ENCODE measurements at places on chromosomes 3 and 15.

GRCh38 chr3:34207806-34208205 is 409.4 kb downstream of the PDCD6IP start:
- DNase-seq = no peak

DNA sequence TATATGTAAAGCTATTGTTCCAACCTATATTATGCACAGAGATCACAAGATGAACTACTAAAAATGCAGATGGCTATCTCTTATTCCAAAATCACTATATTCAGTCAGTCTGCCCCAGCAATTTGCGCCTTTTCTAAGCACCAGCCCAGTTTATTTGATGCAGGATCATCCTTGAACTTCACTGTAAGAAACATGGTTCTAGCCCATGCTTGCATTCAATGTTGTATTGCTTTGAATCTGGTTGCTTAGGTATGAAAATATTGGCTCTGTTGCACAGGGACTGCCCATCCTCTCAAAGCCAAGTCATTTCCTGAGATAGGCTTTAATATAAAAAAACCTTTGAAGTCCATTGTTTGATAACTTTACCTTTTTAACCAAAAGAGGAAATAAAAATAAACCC is 170.5 kb upstream of the LRIG1 start:
- DNase-seq = no peak

GRCh38 chr3:188976407-188976806 is 195.4 kb upstream of the TPRG1 start:
- no peak for DNase-seq

DNA sequence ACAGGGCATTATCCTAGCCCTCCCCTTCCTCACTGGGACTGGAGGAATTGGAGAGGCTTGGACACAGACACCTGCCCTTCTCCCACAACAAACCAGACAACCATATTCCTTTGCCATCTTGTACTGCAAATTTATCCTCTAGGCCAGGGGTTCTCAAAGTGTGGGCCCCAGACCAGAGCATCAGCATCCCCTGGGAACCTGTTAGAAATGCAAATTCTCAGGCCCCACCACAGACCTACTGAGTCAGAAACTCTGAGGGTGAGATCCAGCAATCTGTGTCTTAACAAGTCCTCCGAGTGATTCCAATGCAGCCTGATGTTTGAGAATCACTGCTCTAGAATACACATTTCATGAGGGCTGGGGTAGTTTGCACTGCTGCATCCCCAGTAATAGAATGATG is 115.4 kb downstream of the OXNAD1 start:
- no peak for DNase-seq

DNA sequence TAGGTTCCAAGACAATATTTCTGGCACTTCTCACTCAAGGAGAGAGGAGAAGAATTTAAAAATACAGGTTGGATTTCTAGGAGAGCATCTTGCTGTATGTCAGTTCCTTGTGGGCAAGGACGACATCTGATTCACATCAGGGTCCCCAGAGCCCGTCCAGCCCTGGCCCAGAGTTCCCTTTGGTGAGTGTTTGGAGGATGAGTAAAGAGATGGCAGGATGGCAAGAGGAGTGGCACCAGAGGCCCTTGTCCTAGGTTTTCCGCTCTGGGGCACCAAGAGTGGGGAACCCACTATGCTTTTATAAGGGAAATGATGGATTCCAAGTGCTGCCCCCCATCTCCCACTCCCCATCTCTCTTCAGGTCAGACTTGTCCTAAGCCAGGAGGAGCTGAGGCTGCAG is 181.8 kb downstream of the TBC1D2B start:
- no peak for DNase-seq

GRCh38 chr15:94703596-94703995 is 472.2 kb downstream of the MCTP2 start:
- DNase-seq = no peak

DNA sequence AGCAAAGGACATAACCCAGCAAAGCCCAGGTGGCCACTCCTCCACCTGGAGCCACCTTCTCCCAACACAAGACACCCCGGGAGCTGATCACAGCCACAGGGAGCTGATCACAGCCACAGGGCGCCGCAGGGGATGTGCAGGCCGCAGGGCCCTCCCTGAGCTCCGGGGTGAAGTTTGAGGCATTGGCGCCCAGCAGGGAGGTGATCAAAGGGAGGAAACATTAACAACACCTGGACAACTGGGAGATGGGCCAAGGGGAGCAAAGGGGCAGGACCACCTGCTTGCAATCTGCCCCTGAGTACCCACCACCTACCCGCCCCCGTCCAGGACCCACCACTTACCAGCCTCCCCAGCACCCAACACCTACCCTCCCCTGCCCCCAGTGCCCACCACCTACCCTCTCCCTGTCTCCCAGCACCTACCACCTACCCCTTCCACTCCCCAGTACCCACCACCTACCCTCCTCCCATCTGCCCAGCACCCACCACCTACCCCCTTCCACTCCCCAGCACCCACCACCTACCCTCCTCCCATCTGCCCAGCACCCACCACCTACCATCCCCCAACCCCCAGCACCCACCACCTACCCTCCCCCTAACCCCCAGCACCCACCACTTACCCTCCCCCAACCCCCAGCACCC is 2.4 kb downstream of the UROC1 start:
- DNase-seq = no peak

GRCh38 chr15:71893691-71894090 is 83.3 kb downstream of the NR2E3 start:
- no peak for DNase-seq

DNA sequence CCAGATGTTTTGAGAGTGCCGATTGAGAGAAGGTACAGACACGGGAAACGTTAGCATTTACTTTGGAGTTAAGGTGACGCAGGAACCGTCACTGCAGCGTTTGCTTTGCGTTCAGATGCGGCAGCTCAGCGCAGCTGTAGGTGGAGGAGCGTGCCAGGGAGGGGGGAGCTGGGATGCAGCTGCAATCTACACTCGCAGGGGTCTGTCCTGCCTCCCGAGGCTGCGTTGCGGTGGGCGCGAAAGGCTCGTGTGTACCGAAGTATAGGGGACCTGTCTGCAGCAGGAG is 425 bp upstream of the FYTTD1 start:
- no peak for DNase-seq
